ENCODE measurements at places on chromosomes 6 and 20.
A peak's percentile ranks its signal among the peaks of the same experiment; 100 is the strongest.

- no peak for DNase-seq
Observed at GRCh38 chr20:42604998-42605956, 584.4 kb downstream of the PTPRT start.

DNA sequence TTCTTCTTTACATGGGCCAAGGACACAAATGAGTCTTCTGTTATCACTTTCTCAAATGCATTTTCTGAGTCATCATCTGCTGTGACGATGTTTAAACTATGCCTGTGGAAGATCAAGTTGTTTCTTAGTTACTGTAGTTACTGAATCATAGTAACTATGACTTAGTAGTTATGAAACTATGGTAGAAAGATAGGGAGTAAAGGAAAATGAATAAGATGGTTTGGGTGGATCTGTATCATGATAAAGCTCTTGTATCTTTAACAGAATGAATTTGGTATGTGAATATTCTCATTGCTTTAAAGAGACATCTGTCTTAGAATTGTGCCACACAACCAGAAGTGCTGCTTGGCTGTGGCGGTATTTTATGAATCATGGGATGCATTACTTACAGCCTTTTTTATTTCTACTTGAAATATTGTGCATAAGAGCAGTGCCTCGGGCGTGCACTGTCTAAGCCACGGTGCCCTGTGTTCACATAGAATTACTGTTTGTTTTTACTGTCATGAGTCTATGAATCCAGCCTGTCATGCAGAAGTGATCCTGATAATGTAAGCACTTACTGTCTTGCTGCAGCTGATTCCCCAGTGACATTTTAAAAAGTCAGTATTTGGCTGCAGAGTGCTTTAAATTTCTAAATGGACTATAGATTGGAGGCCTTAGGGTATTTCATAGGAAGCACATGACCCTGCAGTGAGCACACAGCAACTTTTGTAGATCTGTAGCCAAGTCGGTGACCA, 215.2 kb downstream of the TMEM242 start:
- DNase-seq = peak; percentile 90

DNA sequence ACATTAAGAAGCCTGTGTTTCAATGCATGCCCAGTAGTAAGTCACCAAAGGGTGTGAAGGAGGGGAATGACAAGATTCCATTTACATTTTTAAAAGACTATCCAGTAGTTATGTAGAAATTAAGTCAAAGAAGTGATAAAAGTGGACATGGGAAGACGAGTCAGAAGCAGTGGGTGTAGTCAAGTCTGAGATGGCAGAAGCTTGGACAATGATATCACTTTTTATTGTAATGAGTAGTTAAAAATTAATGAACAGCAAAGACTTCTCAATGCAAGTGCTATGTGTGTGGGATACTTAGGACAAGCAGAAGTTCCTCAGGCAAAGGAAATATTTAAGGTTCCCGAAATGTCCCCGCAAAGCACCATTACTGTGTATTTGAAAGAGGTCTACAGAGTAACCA, 156.0 kb downstream of the DST start:
- DNase-seq = no peak

DNA sequence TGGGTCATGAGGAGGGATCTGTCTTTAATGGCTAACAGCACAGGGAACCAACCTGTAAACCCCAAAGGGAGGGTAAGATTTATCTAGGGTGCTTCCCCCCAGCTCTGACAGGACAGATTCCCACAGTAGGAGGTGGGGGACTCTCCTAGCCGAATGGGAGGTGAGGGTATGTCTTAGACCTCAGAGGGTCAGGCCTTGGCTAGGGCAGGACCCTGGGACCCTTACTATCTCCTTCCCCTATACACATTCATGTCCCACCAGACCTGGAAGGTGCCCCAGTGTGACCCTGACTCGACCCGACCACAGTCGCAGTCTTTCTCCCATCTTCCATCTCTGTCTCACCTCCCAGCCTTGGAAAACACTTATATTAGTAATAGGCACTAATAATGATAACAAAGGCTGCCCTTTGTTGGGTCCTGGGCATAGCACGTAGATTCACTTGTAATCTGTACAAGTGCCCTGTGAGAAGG, 36.8 kb downstream of the VEGFA start:
- no peak for DNase-seq

GRCh38 chr6:36020154-36020553, 4.3 kb downstream of the SLC26A8 start:
- DNase-seq = no peak

DNA sequence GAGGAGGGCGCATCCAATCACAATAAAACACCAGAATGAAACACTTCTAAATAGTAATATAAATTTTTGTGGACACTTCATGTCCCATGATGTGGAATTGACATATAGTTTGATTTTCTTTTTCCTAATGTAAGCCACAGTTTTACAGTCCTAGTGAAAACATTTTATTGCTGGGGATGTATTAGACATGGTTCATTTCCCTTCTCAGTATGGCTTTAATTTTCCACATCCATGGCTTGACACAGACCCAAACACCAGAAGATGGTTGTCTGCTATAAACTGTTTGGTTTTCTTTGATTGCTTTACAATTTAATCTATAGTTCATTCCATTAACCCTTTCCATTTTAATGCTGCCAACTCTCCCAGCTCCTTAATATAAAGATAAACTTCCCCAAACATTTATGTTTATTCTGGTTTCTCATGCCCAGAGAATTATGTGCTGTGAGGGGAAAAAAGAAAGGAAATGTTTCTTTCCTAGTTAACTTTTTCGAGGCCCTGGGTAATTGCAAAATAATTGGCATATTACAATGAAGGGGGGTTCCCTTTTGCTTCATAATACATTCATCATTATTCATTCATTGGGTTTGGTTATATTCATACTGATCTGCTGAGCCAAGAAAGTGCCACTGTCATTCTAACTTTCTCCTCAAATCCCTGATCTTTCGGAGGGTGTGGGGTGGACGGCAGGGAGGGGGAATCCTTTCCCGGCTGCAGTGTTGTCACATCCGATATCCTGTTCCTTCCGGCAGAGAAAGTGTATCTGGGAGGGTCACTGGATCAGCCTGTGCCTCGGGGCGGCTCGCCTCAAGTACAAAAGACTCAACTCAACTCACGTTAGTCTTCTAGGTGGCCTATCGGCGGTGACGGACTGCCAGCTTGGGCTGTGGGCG, 127.6 kb upstream of the TFAP2D start:
- DNase-seq = no peak

DNA sequence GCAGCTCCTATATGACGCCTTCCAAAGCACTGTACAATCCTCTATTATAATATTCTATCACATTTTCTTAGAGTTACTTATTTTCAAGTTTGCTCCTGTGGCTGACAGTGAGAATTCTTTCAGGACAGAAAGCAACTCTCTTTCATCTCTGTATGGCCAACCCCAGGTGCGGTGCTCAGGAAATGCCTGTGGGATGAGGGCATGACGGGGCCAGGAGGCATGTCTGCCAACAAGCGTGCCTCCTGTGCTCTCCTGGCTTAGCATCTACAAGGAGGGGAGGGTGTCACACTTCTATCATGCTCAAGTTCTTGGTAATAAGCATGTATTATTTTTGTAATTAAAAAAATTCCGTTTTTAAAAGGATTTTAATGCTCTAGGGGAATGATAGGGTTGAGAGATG, 11.4 kb downstream of the MRPL14 start:
- DNase-seq = no peak

- DNase-seq = peak; percentile 61
Observed at GRCh38 chr6:129317931-129318820, 391.8 kb downstream of the ARHGAP18 start.

- DNase-seq = no peak
Observed at GRCh38 chr6:5325173-5325572, 63.9 kb downstream of the FARS2 start.

DNA sequence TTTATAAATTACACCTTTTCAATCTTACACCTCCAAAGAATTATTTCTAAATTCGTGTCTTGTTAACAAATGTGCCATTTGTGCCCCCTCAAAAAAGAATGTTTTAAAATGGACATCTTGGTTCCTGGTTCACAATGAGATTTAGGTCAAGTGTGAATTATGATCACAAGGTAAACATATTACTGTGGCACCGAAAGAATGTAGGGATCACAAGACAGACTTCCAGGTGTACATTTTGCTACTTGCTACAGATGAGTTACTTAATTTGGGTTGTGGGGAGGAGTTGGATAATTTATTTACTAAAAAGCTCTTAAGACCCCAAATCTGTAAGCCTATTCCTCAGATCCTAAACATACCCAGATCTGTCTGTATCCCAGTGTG, 25.0 kb upstream of the ADTRP start:
- DNase-seq = no peak

- no peak for DNase-seq
Observed at GRCh38 chr6:86273936-86274335, 631.2 kb upstream of the SYNCRIP start.

DNA sequence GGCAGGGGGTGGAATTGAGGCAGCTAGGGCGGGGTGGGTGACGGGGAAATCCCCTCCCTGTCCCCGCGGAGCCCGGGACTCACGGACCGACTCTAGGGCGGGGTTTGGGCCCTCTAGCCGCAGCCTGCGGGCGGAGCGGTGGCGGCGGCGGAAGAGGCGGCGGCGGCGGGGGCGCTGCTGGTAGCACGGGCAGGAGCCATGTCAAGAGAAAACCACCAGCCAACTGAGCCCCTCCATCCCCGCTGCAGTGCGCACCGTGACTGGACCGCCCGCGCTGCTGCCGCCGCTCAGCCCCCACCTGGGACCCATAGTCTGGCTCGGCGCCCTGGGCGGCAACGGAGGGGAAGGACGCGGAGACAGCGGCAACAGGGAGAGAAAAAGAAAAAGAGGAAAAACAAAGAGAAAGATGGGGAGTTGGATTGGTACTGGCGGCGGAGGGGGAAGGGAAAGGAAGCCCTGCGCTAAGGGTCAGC, 1.2 kb upstream of the C6orf62 start:
- DNase-seq = peak; percentile 53

DNA sequence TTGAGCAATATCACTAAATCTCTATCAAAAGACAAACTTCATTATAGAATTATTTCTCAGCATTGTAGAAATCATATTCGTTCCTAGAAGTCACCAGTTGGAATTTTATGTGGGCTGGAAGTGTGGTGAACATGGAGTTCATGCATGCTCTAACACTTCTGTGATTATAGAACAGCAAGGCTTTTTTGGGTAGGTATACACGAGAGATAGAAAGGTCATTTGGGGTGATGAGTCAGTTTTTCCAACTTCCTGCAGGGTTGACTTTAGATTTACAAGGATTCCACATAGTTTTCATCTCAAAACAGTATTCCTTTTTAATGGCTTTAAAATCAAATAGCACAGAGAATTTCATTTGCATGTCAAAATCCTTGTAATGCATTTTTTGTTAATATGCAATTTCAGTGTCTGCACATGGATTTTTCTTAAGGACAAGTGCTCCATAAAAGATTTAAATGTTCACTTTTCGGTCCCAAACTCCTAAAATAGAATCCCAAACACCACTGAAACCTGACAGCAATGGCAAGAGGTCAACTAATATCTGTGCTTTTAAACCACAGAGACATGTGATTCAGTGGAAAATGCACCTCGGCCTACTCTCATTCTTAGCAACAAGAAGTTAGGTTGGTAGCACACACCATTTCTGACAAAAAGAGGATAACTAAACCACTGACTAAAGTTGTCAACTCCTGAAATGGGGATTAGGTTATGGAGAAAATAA, 211.0 kb downstream of the MOXD1 start:
- DNase-seq = peak; percentile 68

DNA sequence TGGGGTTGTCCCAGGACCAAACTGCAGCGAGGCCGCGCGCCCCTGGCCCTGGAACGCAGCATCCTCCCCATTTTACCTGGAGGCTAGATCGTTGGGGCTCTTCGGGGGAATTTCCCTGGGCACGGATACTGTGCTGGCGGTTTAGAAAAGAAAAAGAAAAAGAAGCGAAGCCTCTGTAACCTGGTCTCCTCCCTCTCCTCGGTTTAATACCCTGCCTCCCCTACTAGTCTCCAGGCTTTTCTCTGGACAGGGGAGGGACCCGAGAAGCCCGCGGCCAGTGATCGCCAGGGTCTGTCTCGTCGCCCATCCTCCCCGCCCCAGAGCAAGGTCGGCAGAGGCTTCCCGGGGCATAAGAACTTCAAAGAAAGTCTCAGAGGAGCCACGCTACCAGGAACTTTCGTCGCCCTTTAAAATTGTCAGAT, 6.1 kb upstream of the LAMP5 start:
- no peak for DNase-seq
